ENCODE measurements at places on chromosomes 2 and 18. TPM values are rescaled to one million over a fixed set of nuclear protein-coding genes. Genes with fewer than 3 reads are reported as not detected.

Gene CAPN14
- 0.76 TPM for total RNA-seq

Gene NT5C1B
- total RNA-seq: not detected

GRCh38 chr2:85831735-85832134, 57.1 kb downstream of the ST3GAL5 start:
- DNase-seq: no peak

- no peak for DNase-seq
Observed at GRCh38 chr2:171754254-171754939, 67.1 kb downstream of the DYNC1I2 start.

- no peak for DNase-seq
Observed at GRCh38 chr2:163719331-163719730, 16.5 kb downstream of the FIGN start.

GRCh38 chr2:21029519-21029918, 14.4 kb downstream of the APOB start:
- no peak for DNase-seq

DNA sequence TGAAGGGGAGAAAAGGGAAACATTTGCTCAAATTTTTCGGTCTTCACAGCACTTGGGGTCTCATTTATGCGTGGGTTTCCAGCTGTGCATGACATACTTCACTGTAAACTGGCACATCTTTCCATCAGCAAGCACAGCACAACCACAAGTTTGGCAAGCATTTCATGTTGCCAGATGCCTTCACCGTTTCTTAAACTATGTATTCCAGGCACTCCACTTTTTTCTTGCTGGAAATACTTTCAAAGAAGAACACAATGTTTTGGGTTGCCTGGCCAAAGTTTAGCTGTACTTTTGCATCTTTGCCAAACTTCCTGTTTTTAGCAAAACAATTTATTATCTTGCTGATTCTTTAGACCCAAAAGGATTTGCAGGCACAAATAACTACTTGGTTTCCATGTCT, 194.6 kb upstream of the MEIS1 start:
- DNase-seq: no peak

Gene PRR30
- not detected for total RNA-seq

DNA sequence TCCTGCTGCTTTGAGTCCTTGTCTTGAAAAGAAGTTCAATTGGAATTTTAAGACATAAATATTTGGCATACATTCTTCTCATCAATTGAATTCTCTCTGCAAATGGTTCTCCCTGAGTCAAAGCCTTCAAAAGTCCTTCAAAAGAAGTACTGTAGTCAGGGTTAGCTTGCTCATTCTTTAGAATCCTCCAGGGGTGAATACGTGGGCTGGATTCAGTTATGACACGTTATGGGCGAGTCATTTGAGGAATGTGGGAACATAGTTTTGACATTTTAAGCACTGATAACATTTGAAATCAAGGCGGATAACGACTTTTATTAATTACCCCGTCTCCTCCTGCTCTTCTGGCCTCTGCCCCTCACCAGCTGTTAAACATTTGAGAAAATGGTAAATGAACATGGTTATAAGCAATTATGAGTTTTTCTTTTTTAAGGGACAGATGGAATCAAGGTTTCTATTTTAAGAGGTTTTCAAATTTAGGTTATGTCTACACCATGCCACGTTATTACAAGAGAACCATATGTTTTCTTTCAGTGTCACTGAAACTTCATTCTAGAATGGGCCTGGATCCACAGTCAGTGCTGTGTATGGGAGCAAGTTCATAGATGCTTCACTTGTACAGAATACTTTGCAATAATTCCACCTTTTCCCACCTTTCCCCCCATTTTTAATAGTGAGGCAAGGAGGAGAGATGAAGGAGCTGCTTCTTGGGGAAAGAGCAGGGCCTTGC, 273.1 kb downstream of the TSN start:
- no peak for DNase-seq

GRCh38 chr2:15795426-15795825, 144.9 kb upstream of the MYCN start:
- no peak for DNase-seq

DNA sequence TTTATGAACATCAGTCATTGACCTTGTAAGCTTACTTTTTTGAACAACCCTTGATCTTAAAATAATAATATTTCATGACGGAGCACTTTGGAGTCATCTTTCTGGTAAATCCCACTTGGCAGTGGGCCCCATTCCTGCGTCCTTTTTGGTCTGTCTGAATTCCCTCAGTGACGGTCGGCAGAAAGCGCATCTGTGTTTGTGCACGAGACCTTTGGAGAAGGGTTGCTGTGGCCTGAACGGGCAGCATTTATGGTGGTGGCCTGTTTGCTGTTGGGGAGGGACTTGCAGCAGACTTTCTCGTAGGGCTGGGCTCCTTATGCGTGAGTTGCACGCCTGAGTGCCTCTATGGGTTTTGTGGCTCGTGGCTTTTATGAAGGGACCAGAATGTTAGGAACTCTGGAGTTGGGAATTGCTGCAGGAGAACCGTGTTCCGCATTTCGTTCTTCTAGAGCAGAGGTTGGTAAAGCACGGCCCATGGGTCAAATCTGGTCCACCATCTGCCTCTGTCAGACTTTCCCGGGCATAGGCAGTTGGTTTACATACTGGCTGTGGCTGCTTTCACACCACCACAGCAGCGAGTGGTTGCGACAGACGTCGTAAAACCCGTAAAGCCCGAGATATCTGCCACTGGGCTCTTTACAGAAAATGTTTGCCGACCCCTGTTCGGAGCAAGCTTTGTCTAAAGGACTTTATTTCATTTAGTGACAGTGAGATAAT, 30.8 kb downstream of the LPIN1 start:
- DNase-seq: no peak

DNA sequence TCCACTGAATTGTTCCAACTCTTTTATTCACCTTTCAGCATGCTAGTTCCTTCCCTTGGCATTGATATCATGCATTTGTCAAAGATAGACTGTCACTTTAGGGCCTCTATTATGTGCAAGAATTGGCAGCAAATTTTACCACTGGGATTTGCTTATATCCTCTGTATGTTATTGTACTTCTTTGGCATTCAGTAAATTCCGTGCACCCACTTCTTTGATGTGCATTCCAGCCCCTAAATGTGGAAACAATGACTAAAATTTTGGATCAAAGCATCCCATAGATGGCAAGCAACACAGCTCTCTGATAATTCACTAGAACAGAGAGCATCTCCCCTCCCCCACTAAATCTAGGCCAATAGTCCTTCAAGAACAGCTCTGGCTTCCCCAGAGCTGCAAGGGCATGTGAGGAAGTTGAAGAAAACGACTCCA, 399.0 kb upstream of the HNRNPA3 start:
- DNase-seq: no peak

Gene SRD5A2
- not detected for total RNA-seq

- DNase-seq: no peak
Observed at GRCh38 chr2:23042216-23042906, 342.6 kb upstream of the KLHL29 start.

Gene IL36A
- 0.59 TPM for total RNA-seq

DNA sequence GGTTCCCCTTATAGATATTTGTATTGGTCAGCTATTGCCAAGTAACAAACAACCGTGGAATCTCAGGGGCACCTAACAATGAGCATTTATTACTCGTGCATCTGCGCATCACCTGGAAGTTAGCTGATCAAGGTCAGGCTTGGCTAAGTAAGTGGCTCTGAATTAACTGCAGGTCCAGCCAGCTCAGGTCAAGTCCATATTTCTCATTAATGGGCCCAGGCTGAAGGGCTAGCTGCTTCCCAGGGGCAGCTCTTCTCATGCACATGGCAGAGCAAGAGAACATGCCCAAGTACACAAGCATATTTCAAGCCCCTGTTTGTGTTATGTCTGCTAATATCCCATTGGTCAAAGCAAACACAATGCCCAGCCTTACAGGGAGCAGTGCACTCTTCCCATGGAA, 7.8 kb upstream of the DGUOK start:
- no peak for DNase-seq

GRCh38 chr2:237140689-237141285, 55.1 kb downstream of the COPS8 start:
- DNase-seq: no peak

Gene CAPN13
- not detected for total RNA-seq

Measured in T-cell (primary cell).